ENCODE measurements at places on chromosomes 12 and 14.

- DNase-seq, result no peak
Observed at GRCh38 chr12:30425445-30425844, 270.2 kb downstream of the IPO8 start.

DNA sequence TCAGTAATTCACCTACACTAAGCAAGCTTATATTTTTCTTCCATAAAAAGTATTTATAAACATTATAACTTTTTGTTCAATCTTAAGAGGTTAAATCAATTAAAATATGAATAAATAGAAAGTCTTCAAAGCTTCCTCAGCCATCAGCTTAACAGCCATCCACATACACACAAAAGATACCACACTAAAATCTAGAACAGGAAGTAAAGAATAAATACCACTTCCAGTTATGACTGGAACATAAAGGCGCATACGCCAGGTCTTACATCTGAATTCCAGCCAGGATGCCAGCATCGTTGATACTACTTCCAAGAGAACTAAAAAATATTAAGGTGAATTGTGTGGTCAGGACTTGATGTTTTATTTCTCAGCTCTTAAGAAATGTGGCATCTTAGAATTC, 17.0 kb downstream of the SIX1 start:
- no peak for DNase-seq

DNA sequence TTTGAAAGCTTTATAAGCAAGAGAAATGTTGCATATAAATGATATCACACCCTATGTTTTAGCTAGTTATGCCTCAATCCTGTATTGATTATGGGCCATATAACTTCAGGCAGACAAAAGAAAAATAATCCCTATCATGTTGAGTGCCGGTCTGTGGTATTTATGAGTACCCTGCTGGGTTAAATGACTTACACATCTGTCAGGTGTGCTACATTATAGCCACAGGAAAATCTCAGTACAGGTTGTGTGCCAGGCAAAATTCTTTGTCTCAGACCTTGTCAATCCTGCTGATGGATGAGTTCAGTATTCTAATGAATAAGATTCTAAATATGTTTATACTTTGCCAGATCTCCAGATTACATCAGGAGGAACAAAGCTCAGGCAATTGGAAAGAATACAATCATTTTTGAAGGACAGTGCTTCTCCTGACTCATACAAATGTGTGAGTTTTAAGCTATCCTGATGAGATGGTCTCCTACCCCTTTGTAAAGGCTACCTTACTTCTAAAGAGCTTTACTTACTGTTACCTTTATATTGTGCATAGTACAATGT, 109.8 kb upstream of the FOXG1 start:
- DNase-seq, result no peak

DNA sequence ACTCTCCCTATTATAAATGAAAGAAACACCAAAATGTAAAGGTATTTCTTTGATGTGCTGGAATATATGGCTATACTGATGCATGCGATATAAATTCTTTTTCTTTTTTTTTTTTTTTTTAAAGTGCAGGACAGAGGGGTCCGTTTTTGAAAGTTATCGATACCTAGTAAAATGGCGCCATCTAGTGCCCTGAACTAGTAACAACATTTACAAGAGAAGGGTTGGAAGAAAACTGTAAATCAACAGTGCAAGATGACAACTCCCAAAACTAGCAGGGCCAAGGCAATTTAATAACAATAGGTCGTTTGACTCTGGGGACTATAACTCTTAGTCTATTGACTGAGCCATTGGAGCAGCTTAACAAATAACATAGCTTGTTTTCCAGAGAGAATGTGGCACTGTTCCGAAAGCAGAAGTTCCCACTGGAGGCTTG, 137.7 kb downstream of the SPTSSA start:
- peak; percentile 28 for DNase-seq

- DNase-seq, result no peak
Observed at GRCh38 chr12:66884091-66884490, 205.2 kb upstream of the GRIP1 start.

GRCh38 chr12:29282031-29282816, 98.7 kb downstream of the ERGIC2 start:
- no peak for DNase-seq

GRCh38 chr14:30678926-30679431, 56.9 kb downstream of the SCFD1 start:
- no peak for DNase-seq
